ENCODE measurements at places on chromosomes 3 and 15.

GRCh38 chr15:70278644-70279043, 180.9 kb upstream of the TLE3 start:
- no peak for DNase-seq

DNA sequence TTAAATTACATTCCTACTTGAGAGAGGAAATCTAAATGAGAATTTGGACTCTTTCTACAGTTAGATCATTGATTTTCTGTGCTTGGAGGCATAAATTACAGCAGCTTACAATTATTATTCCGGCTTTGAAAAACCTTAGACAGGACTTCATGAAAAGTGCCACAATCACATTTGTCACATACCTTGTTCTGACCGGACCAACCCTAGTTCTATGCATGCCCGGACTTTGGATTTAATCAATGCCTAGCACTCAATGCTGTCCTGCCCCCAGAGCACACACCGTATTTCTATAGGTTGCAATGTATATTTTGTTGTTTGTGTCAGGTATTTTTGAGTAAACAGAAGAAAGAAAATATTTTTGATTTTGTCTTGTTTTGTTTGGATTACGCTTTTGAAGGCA, 424.7 kb upstream of the PDZRN3 start:
- no peak for DNase-seq

GRCh38 chr15:67085237-67085817, 19.9 kb downstream of the SMAD3 start:
- DNase-seq = no peak

DNA sequence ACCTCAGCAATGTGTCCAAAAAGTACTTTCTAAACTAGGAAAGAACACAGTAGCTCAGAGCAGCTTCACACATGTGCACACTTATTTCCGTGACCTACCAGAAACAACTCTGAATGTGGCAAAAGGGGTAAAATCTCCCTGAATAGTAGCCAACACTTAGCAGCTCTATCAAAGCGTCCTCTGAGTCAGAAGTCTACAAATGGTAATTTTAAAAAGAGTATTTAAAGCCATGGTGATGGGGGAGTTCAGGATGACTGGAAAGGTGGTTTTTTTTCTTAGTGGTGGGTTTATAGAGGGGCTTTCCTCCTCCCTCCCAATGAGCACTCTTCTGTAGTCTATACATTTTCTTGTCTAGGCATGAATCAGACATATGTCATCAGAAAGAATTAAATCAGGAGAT, 223.8 kb upstream of the PRICKLE2 start:
- DNase-seq = no peak

DNA sequence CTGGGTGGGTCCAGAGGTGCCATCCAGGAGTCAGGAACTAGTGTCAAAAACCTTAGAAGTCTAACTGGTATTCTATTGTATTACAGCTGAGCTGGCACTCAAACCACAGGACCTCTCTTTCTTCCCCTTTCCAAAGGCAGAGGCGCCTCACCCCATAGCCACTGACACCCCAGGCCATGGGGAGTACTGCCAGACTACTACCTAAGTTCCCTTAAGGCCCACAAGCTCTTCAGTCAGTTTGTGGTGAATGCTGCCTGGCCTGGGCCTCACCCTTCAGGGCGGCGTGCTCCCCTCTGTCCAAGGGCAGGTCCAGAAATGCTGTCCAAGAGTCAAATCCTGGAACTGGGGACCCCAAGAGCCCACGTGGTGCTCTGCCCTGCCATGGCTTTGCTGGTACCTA, 43.0 kb upstream of the FGF7 start:
- DNase-seq = no peak

- no peak for DNase-seq
Observed at GRCh38 chr3:8656240-8656639, 11.6 kb upstream of the SSUH2 start.

GRCh38 chr3:75906555-75907112, 121.3 kb upstream of the ZNF717 start:
- peak; percentile 68 for DNase-seq

DNA sequence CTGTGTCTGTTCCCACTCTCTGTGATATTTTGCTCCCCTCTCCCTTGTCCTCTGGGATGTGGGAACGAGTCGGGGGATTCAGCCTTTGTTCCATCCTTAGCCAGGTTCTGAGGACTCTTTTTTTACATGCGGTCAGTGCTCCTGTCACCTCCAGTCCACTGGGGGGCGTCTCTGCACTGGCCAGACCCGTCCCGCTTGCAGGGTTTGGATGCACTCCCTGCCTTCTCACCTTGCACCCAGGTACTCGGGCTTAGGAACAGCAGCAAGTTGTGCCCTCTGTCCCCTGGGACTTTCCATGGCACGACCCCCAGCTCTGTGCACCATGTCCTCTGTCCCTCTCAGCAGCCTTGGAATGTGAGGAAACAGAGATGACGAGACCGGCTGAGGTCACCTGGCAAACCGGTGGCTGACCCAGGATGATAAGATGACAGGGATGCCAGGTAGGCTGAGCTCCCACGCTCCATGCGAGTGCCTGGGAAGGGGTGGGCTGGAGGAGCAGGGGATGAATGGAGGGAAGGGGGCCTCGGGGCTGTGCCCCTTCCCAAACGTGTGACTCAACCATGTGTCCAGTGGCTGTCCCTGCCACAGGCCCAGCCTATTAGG, 27.3 kb upstream of the FGD5 start:
- DNase-seq = peak; percentile 5

- DNase-seq = no peak
Observed at GRCh38 chr3:108461661-108462111, 48.7 kb downstream of the MYH15 start.

- DNase-seq = no peak
Observed at GRCh38 chr3:4270720-4271119, 32.4 kb upstream of the SETMAR start.

DNA sequence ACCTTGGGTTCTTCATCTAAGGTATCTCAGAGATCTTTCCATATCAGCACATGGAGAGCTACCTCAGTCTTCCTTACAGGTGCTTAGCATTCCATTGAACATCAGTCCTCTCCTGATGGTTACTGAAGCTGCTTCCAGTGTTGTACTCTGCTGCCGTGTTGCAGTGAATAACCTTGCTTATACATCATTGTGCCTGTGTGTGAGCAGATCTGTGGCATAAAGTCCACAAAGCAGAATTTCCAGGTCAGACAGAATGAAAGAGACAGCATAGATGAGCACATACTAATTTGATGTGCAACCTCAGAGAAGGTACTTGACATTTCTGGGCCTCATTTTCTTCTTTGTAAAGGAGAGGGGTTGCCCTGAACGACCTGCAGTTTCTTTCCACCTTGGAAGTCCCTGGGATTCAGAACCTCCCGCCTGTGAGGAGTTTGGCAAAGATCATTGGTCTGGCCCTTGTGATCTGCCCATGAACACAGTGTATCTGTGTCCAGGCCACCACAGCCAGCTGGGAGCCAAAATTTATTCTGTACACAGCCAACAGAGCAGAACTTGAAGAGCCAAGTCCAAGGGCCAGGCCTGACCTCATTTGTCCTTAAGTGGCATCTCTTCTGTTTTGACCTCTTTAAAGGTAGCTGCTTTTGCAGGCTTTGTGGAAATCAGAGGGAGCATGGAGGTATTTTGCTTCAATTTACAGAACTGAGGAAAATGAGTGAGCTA, 57.2 kb upstream of the SLC7A14 start:
- no peak for DNase-seq

DNA sequence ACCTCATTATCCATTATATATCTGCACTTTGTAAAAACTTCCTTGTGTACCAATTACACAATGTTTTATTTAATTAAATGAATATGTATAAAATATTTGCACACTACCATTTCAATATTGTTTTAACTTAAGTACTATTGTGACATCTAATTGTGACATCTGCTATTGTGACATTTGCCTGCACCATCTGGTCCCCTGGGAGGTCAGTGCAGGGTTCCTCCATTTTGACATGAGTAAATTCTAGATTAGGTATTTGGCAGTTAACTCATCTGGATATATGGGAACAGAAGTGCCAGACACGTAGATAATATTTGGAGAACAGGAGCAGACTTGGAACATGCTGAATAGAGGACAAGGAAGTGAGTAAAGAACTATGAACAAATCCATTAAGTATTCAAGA, 332.1 kb downstream of the VGLL3 start:
- no peak for DNase-seq

DNA sequence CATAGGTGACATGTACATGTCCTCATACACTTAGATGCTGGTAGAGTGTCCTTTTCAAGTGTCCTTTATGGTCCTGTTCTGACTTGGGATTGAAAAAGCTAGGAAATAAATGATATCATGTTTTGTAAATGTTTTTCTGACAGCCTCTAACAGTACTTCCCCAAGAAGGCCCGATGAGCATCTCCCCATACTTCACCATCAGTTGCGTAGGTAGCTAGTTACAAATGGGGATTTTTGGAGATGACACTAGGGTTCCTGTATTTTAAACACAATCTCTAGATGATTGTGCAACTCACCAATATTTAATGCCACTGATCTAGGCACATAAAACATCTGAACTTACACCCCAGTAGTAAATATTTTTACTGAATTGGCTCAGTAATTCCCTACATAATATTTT, 27.8 kb downstream of the SLC25A26 start:
- no peak for DNase-seq

GRCh38 chr3:32545305-32545704, 25.4 kb downstream of the DYNC1LI1 start:
- DNase-seq = no peak

DNA sequence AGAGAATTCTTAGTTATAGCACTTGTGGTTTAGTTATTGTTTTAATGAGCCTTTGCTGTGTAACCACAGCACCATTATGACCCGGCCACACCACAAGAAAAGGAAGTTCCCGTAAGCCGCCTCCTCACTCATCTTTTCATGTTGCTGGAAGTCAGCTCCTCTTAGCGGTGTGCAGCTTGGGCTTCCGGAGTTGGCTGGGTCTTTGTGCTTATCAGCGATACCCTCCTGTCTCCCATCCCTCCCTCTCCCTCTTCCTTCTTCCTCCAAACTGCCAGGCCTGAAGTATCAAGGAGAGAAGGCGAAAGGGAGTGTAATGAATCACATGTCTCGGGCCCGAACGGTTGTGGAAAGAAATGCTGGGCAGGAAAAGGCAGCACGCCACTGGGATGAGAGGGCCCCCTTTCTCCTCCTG, 353.5 kb downstream of the MCTP2 start:
- DNase-seq = peak; percentile 48

DNA sequence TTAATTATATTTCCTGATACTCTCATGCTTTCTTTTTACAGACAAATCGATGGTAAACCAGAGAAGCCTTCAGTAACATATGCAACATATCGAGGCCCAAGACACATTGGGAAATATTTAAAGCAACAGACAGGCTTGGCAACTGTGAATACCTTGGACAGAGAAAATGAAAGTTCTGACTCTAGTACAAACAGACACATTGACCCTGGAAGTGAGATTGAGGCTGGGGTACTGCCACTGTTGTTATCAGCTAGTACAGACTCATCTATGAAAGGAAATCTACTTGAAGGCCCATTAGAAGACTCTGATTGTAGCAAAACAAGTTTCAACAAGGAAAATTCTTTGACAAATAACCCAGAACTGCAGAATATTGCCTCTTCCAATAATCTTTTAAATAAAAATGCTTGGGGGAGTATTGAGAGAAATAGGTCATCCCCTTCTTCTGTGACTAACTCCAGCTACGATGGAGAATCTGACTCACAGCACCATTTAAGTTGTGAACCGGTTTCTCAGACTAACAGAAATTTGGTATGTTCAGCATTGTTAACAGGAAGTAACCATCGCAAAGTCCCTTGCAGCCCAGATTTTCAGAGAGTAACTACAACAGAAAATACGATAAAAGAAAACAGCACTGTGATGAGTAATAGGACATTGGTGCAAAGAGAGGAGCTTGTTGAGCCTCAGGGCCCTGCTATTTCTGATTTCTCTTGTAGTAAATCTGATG, 50.2 kb downstream of the CRYBG3 start:
- peak; percentile 95 for DNase-seq

DNA sequence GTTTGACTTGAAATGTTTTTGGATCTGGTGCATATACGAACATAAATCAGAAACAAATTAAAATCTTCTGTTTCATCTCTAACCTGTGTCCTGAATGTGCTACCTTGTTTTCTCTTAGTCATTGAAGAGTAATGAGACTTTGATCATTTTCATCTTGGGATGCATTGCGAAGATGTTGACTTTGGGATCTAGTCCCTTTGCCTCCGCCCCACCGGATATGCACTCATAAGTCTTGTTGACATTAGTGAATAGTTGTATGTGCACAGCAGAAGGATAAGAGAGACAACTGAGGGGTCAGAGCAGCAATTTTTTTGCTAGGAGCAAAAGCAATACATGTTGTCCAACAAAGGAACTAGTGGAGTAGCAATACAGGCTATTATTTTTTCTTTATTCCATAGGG, 35.9 kb upstream of the SPRED1 start:
- DNase-seq = no peak

DNA sequence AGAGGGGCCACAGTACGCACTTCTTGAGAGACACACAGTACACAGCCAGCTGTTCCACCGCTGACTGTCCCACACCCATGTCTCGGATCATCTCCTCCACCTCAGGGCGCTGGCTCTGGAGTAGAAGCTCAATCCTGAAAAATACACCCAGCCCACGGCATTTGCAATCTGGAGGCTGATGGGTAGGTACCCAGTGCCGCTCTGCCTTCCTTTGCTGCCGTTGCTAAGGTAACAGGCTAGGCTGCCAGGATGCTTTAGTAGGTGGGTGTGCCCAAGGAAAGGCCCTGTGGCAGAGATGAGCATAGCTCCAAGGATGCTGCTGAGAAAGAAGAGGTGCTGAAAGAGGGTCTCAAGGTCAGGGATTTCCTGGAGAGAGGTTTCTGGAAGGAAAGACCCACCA, 14.6 kb downstream of the TRAIP start:
- DNase-seq = no peak

GRCh38 chr15:22846073-22846472, 7.6 kb downstream of the NIPA2 start:
- no peak for DNase-seq

- DNase-seq = no peak
Observed at GRCh38 chr15:100667405-100668347, 65.3 kb downstream of the ASB7 start.

DNA sequence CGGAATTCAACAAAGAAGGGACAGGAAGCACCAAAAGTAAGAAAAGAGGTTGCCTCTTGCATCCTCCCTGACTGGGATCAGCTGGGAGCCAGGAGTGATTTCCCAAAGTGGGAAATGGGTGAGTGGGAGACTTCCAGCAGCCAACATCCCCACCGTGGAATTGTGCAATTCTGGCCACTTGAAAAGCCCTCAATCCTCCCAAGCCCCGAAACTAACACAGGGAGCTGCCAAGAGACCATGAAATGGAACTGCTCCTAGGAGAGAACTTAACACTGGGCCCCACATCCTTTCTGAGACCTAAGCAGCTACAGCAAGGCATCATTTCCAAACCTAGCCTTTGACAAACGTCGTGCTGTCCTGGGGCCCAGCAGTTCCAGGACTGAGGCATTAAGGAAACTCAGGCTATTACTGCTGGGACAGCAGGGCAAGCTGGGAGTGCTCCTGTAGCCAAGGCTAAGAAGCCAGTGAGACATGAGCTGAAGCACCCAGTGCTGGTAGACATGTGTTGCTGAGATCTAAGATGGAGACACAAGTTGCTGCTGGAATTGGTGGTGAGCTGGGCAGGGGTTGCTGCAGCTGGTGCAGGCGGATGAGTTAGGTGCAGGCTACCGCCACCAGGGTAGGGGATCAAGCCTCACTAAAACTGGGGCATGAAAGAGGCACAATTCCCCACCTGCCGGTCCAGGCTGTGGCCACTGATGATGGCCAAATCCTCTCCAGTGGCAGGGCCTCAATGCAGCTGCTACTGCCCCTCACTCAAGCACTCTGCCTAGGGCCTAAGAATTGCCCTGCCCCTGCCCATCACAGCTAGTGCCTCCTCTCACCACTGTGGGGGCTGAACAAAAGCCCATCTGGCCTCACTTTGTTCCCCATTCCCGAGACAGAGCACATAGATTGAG, 43.9 kb downstream of the ALDH1A2 start:
- no peak for DNase-seq

- no peak for DNase-seq
Observed at GRCh38 chr3:69669070-69669469, 70.2 kb upstream of the MITF start.

Data from astrocyte of the spinal cord (primary cell).